HFF-Myc (cell line): ENCODE measurements at places on chromosomes 7 and 10.

DNA sequence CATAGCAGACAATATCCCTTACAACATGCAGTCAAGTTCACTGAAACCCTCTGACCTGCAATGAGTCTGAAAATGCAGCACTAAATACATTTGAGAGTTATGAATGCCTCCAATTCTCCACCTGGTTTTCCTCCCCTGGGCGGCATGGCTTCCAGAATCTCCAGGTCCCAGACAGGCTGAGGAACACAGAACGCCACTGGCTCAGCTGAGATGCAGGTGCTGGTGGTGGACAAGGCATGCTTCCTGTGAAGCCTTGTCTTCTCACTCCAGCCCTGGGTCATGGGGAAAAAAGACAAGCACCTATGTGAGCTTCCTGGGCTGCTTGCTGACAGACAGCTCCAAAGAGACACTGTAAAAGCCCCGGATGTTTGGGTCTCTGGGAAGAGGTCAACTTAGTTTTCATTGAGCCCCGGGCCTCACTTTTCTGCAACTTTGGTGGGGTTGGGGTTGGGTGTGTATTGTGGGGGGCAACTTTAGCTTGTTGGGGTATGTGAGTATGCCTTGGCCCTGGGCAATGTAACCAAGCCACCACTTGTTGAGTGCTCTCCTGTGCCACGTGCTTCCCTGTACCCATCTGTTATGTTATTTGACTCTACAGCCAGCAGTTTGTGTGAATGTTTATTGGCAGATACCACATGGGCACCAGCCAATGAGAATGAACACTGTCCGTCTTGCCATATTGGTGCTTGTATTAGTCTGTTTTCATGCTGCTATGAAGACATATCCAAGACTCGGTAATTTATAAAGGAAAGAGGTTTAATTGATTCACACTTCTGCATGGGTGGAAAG is 127.8 kb downstream of the EMX2 start:
- no peak for DNase-seq

GRCh38 chr7:139620676-139621344 is 97.3 kb downstream of the CLEC2L start:
- DNase-seq: no peak

DNA sequence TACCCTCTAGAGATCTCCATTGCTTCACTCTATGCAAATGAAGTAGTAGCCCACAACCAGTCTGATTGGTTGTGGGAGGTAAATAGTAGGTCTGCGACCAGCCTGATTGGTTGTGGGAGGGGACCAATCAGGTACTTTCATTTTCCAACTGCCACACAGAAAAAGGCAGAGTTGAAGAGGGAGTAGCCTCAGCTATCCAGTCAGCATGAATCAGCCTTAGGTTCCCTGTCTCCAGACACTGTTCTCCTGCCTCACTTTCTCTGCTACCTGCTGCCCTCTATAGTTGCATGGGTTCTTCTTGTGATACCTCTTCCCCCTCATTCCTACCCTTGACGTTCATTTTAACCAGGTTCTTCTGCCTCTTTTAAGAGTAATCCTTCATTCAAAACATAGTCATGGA is 114.5 kb upstream of the LYZL1 start:
- DNase-seq: no peak

DNA sequence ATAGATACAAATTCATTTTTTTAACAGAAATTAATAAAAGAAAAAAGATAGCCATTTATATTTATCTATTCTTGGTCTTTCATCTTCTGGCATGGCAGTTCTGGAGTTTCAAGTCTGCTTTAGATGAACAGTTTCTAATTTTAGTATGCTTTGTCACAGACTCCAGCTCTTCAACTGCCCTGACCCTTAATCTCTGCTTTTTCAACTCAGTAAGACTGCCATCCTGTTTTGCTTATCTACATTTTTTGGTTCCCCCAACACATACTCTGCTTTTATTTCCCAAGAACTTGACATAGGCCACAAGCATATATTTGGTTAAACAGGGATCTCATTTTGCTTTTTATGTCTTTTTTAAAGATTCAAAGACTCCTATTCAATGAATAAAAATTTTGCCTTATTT is 309.3 kb upstream of the KCND2 start:
- DNase-seq: no peak

DNA sequence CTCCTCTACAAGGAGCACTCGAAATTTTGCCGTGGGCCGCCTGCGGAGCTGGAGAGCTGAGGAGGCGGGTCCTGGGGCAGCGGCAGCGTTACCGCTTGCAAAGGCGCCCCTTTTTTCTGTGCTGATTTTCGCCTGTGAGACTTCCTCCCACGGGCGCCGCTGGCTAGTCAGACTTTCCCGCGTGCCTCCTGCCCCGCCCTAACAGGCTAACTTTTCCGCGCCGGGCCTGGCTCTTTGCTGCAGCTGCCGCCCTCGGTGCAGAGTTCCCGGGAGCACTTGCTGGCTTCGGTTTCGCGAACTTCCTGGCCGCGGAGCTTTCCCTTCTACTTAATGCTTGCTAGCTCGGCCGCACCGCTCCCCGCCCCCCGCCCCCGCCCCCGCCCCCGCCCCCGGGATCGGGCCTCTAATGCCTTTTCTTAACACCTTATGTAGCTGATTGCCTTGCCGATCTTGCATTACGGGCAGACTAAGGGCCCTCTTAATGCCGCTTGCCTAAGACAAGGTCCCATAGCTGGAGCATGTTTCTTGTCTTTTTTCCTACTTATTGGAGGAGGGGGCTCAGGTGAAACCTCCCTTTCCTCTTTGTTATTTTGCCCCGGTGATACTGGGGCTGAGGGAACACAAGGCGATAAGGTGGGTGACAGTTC is 37.9 kb upstream of the RASGEF1A start:
- DNase-seq: no peak
